ENCODE measurements at places on chromosomes 16 and 17. TPM values are rescaled to one million over a fixed set of nuclear protein-coding genes. Genes with fewer than 3 reads are reported as not detected.

- peak; percentile 90 for DNase-seq
These were observed at the start of gene ZFP3 for GRCh38 chr17:5078106-5079028. Gene ZFP3, plus strand, starts transcription at chr17:5078467. Its CDS starts 13,038 bp downstream, at chr17:5091505.

DNA sequence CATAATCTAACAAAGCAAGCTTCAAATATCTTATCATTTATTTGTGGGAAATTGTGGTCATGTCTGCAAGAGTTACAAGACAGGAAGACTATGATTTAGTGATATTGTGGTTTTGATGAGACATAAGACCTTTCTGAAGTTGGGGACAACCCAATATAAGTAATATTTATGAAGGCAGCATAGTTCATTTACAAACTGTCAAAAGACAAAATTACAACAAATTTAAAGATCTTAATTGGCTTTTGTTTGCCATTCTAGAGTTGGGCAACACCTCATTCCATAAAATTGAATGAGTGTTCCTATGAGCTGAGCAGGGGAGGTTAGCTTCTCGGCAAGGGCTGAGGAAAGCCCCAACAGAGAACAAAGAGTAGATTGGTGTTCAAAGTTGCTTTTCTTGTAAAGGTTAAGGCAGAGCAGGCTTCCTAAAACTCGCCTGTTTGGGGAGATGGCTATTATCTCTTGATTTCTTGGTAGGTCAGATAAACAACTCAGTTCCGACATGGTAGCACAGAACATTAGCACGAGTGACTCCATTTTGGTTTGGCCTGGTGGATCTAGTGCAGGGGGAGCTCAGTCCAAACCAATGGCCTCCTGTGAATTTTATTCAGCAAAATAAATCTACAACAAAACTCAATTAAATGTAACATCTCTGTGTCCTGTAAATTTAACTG lies 10.9 kb upstream of the MMD start:
- DNase-seq: no peak

DNA sequence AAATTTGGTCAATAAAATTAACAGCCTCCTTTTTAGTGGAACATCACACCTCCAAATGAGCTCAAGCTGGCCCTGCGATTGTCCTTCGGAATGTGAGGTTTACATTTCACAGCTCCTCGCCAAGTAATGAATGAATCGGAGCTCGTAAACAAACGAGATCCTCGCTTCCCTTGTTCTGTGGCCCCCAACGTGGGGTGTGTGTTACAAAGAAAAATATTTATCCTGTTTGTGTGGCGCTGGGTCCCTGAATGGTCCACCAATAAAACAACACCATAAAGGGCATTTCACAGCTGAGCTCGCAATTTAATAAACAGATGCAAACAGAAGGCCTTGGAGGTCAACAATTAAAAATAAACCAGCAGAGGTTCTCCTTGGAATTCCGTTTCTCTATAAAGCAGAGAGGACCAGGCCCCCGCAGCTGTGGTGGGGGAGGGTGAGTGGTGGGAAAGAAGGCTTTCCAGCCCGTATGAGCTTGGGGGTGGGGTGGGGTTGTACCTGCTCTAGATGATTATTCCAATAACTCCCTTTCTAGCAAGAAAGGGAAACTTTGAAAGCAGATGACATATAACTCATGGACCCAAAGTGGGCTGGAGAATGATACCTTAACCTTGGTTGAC lies 393.9 kb upstream of the SALL1 start:
- no peak for DNase-seq

DNA sequence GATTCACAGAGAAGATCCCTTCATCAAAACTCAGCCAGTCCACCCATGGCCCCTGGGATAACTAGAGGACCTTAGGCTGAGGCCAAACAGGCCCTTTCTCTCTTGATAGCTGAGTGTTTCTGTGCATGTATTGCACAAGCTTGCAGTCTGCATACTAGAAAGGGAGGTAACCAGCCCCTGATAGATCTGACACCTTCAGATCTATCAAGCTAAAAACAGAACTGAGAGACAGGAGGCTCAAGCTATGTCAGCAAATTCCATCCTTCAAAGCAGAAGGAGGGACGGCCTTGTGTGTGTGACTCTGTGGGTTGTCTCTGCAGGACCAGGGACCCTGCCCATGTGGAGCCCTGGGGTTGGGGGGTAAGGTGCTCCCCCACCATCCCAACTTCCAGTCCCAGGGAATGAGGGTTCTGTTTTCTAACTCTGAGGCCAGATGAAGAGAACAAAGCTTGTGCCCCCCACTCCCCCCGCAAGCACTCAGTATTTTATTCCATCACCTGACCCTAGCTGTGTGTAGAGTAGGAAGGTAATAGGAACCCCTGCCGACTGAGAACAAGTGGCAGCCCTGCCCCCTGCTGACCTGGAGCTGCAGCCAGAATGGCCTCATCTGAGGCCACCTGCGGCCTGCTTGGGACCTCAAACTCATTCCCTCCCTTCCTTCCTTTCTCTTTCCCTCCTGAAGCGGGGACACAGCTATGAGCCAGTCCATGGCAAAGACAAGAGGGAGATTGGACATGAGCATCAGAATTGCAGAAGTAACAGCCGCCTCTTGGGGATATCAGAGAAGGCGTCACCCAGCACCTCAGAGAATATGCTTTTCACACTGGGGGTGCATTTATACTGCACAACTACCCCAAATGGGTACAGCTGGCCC lies 63.8 kb downstream of the SMPD3 start:
- no peak for DNase-seq

GRCh38 chr17:78985395-78985794 lies 5.7 kb upstream of the LGALS3BP start:
- DNase-seq: no peak

- DNase-seq: no peak
These were observed 64.8 kb downstream of the SPECC1 start for GRCh38 chr17:20074001-20074400.

DNA sequence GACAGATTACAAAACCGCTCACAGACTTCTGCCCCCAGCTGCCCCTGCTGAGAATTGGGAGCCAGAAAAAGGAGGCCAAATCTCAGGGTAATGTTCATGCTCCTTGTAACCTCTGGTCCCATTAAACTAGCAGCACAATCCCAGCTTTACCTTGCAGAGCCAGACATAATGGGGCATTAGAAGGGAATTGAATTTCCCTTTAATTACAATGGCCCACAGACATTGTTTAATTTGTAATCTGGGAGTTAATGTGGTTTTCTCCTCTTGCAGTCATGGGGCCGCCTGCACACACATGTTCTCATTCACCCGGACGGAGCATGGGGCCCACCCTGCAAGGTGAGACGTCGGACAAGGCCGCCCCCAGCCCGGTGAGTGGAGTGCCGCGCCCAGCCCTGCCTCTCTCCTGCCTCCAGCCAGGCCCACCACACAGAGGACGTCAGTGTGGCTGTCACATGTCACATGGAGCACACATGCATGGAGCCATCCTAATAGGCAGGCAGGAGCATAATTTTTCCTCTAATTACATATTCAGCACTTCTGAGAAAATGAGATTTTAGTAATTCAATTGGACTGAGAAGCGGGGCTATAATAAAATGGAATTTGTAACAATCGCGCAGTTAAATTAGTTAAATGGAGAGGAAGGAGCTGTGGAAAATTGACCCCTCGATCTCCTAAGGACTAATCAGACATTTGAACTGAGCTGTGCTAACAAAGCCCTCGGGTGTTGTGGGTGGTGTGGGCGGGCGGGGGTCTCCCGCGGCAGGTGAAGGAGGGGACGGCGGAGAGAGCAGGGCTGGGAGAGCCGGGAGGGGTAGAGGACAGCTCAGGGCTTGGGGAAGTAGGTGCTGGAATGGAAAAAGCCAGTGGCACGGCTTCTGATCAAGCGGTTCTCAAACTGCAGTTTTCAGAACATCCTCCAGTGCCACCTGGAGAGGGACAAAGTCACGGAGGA lies 87.7 kb downstream of the ENGASE start:
- DNase-seq: no peak

DNA sequence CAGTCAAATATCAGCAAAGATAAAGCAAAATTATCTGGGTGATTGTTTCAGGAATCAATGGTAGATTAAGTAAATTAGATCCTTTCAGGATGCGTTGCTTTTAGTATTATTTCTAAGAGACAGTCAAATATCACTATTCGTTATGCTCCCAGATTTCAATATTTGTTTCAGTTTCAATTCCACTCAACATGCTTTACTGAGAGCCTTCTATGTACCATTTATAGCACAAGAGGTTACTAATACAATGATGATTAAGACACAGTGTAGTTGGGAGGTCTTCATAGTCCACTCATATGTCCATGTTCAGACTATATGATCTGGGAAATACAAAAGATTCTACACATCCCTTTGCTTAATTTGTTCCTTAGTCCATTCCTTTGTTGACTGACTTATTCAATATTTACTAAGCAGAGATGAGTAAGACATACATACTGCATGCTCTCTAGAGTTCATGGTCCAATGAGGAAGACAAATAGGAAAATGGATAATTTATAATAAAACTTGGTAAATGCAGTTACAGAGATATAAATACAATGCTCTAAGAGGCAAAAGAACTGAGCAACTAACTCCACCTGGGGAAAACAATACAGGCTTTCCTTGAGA lies 88.2 kb upstream of the NOG start:
- DNase-seq: no peak

Gene CBLN1
- total RNA-seq: not detected

Gene MYL4
- total RNA-seq: not detected
